Activated T-cell treated with anti-CD3 and anti-CD28 coated beads, Interleukin-2, amount 50 U/mL, for 48 hours (primary cell): ENCODE measurements at places on chromosomes 2 and 18.
A peak's percentile ranks its signal among the peaks of the same experiment; 100 is the strongest.

DNA sequence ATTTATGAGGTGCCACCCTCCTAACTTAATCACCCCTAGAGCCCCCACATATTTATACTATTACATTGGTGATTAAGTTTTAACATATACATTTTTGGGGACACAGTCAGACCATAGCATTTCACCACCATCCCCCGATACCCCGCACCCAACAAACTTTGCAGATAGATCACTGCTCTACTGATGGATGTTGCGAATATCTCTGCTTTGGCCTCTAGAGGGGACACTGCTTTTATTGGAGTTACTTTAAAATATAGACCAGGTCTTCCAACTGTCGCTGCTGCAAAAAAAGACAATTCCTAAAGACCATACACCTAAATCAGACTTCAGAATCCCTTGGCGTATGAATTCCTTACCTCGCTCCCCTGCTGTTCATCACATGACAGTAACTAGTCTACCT, 115.8 kb upstream of the FSHR start:
- no peak for DNase-seq

- DNase-seq: peak; percentile 76
Measured at GRCh38 chr2:25347205-25347815, 5.6 kb upstream of the DNMT3A start.

GRCh38 chr2:36680012-36680411, 16.5 kb upstream of the VIT start:
- DNase-seq: no peak

- no peak for DNase-seq
Measured at GRCh38 chr18:68991286-68991685, 193.4 kb downstream of the CCDC102B start.

- no peak for DNase-seq
Measured at GRCh38 chr18:72086421-72086820, 457.7 kb downstream of the CBLN2 start.

- DNase-seq: no peak
Measured at GRCh38 chr2:228268756-228269155, 87.3 kb upstream of the SPHKAP start.

DNA sequence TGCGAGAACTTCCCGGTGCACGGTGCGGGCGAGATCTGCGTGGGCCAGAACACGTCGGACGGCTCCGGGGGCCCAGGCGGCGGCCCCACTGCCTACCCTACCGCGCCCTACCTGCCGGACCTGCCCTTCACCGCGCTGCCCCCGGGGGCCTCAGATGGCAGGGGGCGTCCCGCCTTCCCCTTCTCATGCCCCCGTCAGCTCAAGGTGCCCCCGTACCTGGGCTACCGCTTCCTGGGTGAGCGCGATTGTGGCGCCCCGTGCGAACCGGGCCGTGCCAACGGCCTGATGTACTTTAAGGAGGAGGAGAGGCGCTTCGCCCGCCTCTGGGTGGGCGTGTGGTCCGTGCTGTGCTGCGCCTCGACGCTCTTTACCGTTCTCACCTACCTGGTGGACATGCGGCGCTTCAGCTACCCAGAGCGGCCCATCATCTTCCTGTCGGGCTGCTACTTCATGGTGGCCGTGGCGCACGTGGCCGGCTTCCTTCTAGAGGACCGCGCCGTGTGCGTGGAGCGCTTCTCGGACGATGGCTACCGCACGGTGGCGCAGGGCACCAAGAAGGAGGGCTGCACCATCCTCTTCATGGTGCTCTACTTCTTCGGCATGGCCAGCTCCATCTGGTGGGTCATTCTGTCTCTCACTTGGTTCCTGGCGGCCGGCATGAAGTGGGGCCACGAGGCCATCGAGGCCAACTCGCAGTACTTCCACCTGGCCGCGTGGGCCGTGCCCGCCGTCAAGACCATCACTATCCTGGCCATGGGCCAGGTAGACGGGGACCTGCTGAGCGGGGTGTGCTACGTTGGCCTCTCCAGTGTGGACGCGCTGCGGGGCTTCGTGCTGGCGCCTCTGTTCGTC, 1.7 kb downstream of the FZD7 start:
- peak; percentile 53 for DNase-seq

DNA sequence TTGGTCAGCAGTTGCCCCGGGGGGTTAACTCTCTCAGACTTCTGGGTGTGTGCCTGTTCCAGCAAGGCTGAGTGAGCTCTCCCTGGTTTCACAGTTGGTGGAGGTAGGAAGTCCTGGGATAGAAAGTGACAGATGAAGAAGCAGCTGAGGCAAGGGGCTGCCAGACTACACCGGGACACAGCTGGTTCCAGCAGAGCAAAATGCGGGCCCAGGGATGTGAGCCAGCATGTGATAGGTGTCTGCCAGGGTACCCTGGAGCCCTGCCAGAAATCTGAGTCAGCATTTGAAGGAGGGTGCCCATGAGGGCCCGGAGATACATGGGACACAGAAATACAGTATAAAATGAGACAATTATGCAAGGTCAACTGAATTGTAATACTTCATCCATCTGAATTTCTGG, 79.3 kb upstream of the LGALSL start:
- no peak for DNase-seq

GRCh38 chr18:70463085-70463484, 174.2 kb downstream of the SOCS6 start:
- DNase-seq: no peak

- DNase-seq: no peak
Measured at GRCh38 chr2:144411473-144411872, 108.4 kb downstream of the ZEB2 start.
